ENCODE measurements at places on chromosomes 6 and 20.
A peak's percentile ranks its signal among the peaks of the same experiment; 100 is the strongest.

- DNase-seq, result no peak
These were observed 395.0 kb upstream of the OPRM1 start for GRCh38 chr6:153644000-153644399.

GRCh38 chr6:150169609-150170008 is 26.8 kb downstream of the PPP1R14C start:
- DNase-seq, result no peak

- no peak for DNase-seq
These were observed 54.2 kb downstream of the MAP3K5 start for GRCh38 chr6:136737871-136738691.

DNA sequence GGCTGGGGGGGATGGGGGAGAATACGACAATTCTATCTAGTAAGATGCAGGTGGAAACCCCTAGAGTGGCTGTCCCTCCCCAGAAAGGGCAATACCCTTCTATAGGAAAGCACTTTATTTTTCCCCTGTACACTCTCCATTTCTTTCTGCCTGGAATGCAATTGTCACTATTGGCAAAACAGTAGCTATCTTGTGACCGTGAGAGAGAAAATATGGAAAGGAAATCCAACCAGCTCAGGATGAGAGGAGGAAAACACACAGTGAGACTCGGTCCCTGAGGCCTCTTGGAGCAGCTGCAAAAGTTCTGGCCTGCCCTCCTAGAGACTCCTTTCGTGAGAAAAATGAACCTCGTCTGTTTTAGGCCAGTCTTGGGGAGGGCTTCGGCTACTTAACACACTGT is 43.4 kb downstream of the FAM50B start:
- no peak for DNase-seq

GRCh38 chr6:157646012-157646411 is 177.0 kb upstream of the SNX9 start:
- DNase-seq, result no peak

DNA sequence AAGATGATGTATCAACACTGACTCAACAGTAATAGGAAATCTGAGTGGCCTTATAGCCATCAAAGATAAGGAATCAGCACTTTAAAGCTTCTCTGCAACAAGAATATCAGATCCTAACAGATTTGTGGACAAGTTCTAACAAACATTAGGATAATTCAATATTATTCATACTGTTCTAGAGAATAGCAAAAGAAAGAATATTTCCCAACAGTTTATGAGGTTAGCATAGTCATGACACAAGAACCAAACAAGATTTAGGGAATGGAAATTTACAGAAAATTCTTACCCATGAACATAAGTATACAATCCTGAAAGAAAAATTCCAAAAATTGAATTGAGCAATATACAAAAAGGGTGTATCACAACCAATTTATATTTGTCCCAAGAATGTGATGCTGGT is 64.3 kb upstream of the BTBD3 start:
- no peak for DNase-seq

DNA sequence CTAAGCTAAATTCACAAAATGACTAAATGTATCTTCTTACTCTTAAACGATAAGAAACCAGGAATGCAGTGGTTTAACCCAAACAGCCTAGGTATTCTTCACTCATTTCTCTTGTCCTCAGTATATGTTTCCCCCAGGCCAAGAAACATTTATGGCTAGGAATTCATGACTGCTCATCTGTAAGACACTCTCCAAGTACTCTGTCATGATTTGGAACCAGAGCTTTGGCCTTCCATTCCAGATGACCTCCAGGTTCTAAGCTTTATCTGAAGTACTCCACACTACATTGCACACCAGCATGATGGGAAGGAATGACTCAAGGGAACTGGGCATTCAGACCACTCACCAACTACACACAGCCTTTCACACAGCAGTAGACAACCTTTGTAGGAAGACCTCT is 29.3 kb downstream of the NT5E start:
- DNase-seq, result no peak

DNA sequence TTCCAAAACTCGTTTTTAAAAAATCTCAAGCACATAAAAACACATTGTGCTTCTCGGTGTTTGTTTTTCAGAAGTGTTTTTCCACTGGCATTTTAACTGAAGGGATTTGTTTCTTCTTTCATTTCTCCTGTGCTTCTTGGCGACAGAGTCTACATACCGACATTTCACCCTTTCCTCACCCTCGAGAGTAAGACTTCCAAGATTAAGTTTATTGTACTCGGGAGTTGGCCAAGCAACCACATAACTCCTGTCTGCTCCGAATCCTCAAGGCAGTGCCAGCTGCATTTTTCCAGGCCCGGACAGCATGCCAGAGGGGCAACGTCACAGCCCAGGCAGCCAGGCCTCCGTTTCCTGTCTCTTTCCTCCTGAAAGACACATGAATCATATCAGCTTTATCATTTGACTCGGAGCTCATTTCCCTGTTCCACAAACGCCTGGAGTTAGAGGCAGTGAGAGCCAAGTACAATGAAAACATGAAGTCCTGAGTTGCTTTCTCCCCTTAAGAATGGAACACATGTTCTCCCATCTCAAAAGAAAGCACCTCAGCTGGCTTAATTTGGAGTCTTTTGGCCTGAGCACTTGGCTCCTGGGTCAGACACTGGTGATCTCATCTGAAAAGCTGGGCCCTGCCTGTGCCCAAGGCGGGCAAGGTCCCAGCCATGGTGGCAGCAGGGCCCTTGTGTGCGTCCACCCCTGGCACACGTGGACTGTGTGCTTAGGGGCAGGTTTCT is 23.2 kb upstream of the FAM50B start:
- DNase-seq, result peak; percentile 67

DNA sequence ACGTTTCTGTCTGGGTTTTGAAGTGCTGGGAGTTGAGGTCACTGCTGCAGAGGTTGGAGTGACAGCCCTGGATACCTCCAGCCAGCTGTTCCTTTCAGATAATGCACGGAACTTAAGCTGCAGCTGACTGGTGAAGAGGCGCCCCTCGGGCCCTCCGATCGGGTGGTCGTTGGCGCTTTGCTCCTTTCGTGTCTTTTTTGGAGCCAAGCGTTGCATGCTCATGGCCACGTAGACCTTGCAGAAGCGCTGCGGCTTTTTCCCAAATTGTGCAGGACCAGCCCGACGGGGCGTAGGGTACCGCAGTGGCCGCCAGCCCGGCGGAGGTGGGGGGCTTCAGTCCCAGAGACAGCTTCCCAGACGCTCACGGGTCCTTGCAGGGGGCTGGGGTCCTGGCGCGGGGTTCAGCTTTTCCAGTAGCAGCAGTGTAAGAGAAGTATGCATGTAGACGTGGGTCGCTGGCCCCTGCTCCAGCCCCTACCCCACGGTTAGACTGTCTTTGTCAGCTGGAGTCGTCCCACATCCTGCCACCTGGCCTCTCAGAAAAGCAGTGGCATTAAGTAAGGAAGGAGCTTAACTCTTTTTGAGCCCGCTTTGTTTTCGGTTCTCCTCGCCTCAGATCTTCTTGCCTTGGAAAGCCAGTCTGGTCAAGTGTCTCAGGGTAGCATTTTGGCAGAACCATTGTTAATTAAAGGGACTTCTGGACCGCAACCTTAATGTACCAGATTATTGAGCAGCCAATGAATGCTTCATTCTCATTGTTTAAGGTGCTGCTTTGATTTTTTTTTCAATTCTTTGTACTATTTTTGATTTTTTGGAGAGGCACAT is 838 bp downstream of the TNFAIP3 start:
- peak; percentile 3 for DNase-seq

GRCh38 chr20:1798982-1799381 is 96.2 kb upstream of the SIRPA start:
- DNase-seq, result no peak

- DNase-seq, result peak; percentile 25
These were observed 57.3 kb upstream of the PHACTR2 start for GRCh38 chr6:143620447-143620846.

DNA sequence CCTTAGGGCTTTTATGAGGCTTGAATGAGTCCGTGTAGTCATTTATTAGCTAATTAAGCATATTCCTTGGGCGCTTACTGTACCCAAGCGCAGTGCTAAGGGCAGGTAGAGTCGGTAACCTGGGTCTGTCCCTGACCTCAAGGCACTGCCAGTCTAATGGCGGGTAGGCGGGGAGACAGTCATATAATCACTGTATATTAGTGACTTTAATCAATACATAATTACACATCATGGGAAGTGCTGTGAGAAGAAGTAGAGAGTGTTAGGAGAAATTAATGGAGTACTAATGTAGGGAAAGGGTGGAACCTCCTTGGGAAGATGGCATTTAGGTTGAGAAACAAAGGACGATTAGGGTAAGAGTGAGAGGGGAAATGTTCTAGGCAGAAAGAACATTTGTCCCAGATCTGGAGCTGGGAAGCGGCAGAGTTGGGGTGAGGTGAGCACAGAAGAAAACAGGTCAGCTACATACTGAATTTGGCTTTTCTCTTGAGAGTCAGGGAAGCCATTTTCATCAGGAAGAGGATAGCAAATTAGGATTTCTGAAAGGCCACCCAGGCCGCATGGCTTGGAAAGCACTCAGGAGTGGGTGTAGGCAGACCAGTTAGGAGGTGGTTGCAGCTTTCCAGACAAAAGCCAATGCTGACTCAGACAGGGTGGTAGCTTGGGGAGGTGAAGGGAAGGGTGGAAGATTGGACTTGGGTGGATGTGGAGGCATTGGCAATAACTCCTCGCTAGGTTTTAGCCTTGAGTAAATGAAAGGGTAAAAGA is 954 bp upstream of the BLCAP start:
- no peak for DNase-seq

- DNase-seq, result no peak
These were observed 763 bp downstream of the C6orf47 start for GRCh38 chr6:31659649-31660380.

DNA sequence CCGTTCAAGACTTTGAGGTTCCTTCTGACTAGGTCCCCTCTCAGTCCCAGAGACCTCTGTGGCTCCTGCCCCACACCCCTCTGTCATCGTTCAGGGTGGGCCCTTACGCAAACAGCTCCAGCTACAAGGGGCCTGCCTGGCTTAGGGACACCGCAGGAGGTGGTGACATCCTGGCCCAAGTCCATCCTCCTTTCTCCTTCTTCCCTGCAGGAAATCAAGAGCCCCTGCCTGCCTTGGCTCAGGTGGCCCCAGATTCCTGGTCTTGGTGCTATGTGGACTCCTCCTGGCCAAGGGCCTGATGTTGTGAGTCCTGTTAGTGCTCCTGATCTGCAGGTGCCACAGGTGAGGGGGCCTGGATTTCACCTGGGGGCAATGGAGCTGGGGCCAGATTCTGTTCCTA is 8.1 kb downstream of the TREML4 start:
- no peak for DNase-seq

DNA sequence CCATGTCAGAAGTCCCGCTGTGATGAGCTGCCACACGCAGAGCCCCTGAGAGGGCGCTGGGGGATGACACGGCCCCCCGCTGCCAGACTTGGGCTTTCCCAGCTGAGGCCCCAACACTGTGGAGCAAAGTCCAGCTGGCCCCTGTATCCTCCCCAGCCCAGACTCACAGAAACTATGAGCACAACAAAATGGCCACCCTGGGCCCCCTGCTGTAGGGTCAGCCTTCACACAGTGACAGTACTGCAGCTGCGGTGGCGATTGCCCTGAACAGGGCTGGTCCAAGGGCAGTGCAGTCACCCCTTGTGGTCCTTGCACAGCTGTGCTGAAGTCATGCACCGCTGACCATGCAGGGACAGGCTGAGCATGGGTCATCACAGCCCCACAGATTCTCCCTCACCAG is 78.2 kb upstream of the CST7 start:
- no peak for DNase-seq

DNA sequence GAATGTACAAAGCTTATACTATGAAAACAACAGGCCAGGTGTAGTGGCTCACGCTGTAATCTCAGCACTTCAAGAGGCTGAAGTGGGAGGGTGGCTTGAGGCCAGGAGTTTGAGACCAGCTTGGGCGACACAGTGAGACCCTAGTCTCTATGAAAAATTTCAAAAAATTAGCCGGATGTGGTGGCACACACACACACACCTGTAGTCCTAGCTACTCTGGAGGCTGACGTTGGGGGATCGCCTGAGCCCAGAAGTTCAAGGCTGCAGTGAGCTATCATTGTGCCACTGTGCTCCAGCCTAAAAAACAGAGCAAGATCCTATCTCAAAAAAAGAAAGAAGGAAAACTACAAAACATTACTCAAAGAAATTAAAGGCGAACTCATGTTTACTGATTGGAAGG is 7.3 kb upstream of the ASF1A start:
- no peak for DNase-seq

DNA sequence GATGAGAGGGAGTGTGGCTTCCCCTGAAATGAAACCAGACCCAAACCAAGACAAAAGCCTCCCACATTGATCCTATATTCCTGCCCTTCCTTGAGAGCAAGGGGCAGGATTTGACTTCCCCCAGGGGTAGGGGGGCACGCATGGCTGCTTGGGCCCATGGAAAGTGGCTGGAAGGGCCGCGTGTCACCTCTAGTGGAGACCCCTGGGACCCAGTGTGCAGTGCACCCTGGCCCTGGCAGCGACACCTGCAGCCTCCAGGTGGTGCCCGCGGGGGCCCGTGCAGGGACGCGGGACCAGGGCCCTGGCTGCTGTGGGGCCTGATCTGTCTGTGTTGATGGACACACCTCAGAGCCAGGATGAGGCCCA is 18.0 kb upstream of the SLCO4A1 start:
- DNase-seq, result peak; percentile 62

- no peak for DNase-seq
These were observed 106.7 kb upstream of the IYD start for GRCh38 chr6:150261997-150262697.

DNA sequence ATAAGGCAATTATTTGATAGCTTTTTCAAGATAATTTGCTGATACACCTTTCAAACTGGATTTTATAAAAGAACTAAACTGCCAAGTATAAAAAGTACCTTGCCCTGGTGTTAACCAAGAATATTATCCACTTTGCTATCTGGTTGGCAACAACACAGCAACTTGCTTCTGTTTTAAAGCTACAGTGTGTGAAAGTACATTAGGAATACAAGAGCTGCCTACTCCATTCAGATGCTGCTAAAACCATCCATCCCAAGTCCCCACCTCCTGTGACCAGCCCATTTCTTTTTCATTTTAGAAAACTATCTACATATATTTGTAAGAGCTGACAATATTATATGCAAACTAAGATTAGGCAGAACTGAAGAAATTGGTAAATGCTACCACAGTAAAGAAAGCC is 12.8 kb downstream of the CLDN20 start:
- DNase-seq, result no peak

DNA sequence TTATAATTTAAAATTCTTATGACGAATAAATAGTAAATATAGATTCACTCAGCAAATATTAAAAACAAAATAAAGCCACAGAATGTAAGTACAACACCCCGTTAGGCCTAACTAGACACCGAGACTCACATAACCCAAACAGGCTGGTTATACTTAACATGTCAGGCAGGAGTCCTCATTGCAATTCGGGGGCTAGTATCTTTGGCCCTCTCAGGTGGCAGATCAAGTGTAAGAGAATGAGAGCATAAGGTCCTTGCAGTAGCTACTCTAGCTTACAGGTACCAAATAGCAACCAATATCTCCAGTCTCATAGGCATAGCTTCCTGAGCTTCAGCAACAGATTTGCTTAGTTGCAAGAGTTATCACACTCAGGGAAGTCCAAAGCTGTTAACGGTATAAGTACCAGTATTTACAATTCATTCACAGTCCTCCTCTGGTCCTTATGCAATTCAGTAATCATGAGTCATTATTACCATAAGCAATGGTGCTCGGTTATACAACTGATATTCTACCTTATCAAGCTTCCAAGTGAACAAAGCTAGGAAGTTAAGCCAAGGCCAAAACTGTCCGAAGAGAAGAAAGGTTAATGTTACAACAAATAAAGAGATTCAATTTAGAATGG is 20.1 kb downstream of the REV3L start:
- no peak for DNase-seq

GRCh38 chr20:61517419-61517818 is 265.4 kb downstream of the CDH4 start:
- DNase-seq, result no peak

All from T47D (cell line).